C1 segment of cervical spinal cord (tissue), 14 donors: ENCODE measurements at places on chromosomes 3 and 15.

DNA sequence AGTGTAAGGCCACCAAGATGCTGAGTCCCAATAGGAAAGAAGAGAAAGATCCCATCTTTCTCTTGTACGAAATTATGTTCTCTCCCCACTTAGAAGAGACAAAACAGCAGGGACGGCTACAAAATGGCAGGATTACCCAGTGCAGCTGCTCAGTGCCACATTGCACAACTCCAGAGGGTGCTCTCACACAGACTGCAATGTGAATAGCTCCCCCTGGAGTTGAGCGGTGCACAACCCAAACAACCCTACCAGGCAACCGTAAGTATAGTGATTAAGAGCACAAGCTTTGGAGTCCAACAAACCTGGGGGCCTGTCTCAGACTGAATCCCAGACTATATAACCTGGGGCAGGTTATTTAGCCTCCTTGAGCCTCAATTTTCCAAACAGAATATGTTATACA, 3.1 kb upstream of the BHLHE40 start:
- no peak for DNase-seq

- no peak for DNase-seq
Observed at GRCh38 chr3:189606774-189607173, 24.4 kb upstream of the TP63 start.

DNA sequence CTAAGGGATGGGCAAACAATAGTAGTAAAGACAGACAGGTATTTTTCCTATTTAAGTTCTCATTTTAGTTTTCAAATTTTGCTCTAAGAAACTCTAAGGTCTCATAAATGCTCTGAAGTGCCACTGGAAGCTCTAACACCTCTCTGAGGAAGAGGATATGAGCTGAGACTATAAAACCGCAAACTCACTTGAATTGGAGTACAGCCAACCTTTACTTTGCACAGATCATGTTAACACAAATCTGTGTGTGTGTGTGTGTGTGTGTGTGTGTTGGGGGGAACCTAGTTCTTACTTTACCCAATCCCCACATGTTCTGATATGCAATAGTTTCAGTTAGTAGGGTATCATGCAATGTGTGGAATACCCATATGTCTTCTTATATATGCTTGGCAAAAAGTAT, 446.8 kb downstream of the CHL1 start:
- no peak for DNase-seq

DNA sequence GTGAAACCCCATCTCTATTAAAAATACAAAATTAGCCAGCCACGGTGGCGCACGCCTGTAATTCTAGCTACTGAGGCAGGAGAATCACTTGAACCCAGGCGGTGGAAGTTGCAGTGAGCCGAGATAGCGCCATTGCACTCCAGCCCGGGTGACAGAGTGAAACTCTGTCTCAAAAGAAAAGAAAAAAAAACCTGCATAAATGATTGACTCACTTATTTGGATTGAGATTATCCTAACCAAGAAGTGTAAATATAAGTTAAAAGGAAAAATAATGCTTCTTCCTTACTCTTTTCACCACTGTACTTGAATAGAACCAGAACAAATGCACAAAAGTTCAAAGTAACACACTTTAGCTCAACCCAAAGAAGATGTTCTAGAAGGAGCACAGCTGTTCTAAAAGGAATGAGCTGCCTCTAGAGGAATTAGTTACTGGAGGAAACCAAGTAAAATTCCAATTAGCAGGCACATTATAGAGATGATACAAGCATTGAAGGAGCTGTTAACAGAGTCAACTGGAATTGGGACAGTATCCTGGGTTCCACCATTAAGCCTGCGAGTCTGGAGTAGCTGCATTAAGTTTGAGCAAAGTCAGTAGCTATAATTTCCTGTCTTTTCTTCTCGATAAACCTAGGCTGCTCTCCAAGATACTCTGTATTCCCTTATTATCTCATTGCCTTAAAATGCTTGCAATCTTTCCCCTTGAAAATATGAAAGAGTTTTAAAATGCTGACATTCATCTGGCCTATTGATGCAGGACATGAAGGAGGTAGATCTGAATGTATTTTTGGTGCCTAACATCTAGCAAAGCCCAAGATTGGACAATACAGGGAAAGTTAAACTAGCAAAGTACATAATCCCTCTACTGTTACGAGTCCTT, 9.5 kb downstream of the MTHFS start:
- DNase-seq = no peak

DNA sequence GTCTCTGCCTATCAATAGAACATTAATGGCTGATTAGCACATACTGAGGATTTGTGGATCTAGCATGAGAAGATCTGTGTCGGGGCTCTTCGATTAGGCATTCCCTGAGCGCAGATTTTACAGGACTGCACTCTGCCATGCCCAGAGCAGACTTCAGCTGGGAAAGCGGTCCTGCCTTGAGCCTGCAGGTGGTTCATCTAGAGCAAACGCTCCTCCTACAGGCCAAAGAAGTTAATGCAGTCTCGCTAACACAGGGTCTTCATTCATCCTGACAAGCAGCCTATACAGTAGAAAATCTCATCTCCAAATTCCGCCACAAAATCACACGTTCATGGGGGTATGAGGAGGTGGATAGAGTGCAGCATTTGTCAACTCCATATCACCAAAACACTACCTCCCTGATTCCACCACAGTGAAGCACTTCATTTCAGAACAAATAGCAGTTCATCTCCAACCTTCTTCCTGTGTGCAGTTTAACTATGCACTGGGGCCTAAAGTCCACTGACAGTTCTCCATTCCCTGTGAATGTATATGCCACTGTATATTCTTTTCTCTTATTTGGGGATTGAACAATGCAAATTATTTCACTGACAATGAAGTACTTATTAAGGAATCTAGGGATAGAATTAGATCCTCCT, 405.8 kb downstream of the IGSF11 start:
- peak; percentile 13 for DNase-seq

DNA sequence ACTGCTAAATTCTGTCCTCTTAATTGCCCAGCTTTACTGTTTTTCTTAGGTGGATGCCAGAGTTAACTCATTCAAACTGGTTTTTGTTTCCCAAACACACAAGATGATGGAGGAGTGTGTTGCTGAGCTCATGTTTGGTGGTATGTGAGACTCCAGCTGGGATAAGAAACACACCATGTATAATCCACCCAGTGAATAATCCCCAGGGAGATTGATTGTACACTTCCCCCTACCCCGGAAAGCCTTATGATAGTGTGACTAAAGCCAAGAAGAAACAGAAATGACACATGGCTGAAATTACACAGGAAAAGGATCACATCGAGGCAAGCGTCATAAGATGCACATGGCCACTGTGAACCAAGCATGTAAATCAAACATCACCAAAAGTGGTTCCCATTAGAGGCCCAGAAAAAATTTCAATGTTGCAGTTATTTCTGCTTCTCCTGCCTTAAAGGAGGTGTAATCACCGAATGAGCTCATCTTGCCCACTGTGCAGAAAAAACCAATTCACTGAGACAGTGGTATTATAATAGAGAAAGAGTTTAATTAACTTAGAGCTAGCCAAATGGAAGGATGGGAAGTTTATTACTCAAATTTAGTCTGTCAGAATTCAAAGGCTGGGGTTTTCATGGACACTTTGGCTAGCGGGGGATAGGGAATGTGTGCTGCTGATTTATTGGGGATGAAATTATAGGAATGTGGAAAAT, 56.7 kb upstream of the MAGI1 start:
- no peak for DNase-seq

- DNase-seq = no peak
Observed at GRCh38 chr15:33163816-33164215, 30.7 kb downstream of the FMN1 start.

DNA sequence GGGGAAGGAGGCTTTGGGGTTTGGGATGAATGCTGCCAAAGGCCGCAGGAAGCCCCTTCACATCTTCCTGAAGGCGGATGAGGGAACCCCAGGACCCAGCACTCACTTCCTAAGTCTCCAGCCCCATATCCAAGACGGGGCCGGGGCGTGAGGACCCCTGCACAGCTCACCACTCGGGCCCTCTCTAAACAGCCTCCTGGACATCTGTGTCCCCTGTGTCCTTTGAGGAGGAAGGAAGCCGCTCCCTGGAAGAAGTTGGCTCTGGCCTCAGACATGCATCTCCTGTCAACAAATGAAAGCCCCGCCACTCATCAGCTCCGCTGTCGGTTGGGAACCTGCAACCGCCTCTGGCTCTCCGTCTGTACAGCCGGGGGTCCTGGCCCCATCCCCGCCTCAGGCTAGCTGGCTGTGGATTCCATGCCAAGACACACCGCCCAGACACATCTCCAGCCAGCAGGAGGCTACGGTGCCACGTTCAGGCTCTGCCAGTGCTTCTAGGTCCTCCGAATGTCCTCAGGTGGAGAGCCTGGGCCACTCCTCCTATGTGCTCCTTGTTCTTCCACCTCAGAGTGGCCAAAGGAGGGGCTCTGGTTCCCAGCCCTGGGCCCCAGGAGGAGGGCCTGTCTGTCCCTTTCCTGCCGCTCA, 140.0 kb upstream of the MEF2A start:
- DNase-seq = no peak

DNA sequence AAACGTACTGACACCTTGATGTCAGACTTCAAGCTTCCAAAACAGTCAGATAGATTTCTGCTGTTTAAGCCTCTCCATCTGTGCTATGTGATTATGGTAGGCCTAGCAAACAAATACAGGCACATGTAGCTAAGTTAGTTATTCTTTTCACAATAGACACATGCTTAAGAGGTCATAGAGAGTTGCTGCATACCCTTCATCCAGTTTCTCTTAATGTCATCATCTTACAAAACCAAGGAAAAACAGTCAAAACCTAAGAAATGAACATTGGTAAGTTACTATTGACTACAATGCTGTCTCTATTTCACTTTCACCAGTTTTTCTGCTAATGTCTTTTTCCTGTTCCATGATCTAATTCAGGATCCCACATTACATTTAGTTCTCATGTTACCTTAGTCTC, 946.8 kb downstream of the TUSC7 start:
- no peak for DNase-seq

DNA sequence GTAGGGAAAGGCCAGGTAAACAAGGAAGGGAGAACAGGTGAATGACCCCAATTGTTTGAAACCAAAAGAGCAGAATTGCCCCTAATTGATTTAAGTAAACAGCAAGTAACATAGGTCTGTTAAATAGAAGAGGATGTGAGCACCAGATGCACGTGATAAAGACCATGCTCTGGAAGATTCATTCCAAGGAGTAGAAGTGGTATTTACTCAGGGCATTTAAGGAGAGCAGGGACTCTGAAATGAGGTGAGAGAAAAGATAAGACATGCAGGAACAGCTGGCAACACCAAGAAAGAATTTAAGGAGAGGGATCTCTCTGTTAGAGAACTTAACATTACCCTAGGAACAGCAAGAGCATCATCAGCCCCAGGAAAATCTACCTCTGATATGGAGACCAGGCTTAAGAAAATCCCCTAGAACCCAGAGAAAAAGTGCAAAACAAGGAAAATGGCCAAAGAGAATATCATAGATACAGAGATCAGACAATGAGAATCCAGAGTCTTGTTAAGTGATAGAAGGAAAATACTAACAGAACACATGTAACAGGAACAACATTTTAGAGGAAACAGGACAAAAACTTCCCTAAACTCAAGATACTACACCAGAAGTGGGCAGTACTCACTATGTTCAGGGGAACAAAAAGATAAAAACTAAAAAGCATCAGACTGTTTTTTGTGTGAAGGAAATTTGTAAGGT, 6.4 kb downstream of the NUDT16 start:
- DNase-seq = no peak

DNA sequence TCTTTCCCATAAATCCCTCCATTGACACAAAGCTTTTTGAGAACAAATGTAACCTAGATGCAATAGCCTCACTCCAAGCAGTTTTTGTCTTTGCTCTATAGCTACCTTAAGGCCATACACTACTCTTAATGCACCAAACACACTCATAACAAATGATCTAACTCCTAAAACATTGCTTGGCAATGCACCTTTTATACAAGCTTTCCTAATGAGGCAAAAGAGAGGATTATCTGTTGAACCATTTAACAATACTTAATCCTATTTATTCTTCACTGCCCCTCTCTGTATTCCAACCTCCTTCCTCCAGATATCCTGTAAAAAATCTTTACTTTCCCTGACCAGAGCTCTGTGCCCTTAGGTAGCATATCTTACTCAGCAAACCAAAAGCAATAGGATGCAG, 558.1 kb upstream of the MDFIC2 start:
- no peak for DNase-seq

GRCh38 chr15:87362531-87362930, 894.0 kb downstream of the NTRK3 start:
- no peak for DNase-seq

DNA sequence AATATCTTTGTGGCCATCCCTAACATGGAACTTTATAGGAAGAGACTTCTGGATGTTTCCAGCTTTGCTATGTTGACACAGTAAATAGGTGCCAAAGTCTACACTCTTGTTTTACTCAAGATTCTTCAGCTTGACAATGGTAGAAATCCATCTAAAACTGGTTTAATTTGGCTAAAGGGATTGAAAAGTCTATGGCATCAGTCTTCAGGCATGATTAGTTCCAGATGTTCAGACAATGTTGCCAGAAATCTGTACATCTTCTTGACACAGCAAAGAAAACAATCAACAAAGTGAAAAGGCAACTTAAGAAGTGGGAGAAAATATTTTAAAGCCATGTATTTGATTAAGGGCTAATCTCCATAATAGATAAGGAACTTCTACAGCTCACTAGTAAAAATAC, 130.5 kb downstream of the LRRC3B start:
- DNase-seq = no peak

- no peak for DNase-seq
Observed at GRCh38 chr3:143068059-143068458, 51.5 kb upstream of the CHST2 start.

DNA sequence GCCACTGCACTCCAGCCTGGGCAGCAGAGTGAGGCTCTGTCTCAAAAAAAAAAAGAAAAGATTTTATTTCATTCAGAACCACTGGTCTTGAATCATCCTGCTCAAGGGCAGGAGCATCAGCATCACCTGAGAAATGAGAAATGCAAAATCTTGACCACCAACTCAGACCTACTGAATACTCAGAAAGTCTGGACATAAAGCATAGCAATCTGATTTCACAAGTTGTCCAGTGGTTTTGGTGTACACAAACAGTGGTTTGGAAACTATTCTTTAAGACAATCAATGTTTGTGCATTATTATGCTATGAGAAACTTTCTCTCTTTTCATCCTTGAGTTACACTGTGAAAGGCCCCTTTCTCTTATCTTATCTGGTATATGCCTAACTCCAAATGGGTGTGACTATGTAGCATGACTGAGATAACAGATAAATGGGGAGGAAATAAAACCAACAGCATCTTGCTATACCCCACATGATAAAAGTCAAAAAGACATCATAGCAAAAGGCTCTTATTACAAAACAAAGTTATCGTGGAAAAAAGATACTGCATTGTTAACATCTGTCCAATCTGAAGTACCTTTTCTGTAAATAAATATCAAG, 174.2 kb upstream of the STT3B start:
- DNase-seq = no peak

GRCh38 chr15:77688266-77688665, 55.6 kb upstream of the LINGO1 start:
- no peak for DNase-seq

DNA sequence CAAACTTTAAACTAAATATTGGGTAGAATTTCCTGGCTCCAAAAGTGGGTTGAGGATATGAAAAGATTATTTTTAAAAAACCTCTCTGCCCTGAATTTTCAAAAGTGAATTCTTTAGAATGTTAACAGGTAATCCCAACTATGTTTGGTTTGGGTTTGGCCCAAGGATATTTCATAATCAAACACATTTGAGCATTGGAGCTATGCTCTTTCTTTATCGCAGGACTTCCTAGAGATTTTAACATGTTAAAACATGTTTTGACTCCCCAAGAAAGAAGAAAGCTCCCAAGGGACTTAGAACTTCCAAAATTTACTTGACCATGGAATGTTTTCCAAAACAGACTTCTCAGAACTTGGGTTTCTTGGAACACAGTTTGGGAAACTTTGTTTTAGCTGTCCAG, 75.6 kb upstream of the SYNPR start:
- DNase-seq = no peak

GRCh38 chr15:52232327-52232726, 41.1 kb upstream of the GNB5 start:
- no peak for DNase-seq
